ENCODE measurements at places on chromosomes 4 and X. TPM values are rescaled to one million over a fixed set of nuclear protein-coding genes. Genes with fewer than 3 reads are reported as not detected.

GRCh38 chr4:153365003-153365402 is 20.5 kb downstream of the MND1 start:
- no peak overlapping the region for H3K27ac ChIP-seq
- DNase-seq: no peak
- H3K27me3 ChIP-seq: no peaks in the 10 kb centered on the region
- H3K4me3 ChIP-seq: no peak overlapping the region
- H3K36me3 ChIP-seq: peaks cover 4% of the 10 kb centered on the region

GRCh38 chr4:117796677-117797076 is 237.6 kb upstream of the NDST3 start:
- H3K4me1 ChIP-seq: no peaks in the 10 kb centered on the region
- H3K36me3 ChIP-seq: no peaks in the 10 kb centered on the region
- no peaks in the 10 kb centered on the region for H3K27me3 ChIP-seq
- no peak overlapping the region for H3K4me3 ChIP-seq
- no peak for DNase-seq
- H3K27ac ChIP-seq: no peak overlapping the region

The GCNA gene
- 2.2 TPM for total RNA-seq

The CYSLTR1 gene
- total RNA-seq: 0.11 TPM

GRCh38 chr4:177640864-177641263 is 198.6 kb upstream of the AGA start:
- no peak overlapping the region for H3K4me3 ChIP-seq
- H3K4me1 ChIP-seq: no peaks in the 10 kb centered on the region
- no peaks in the 10 kb centered on the region for H3K27me3 ChIP-seq
- no peak for DNase-seq
- H3K36me3 ChIP-seq: no peaks in the 10 kb centered on the region

The PLAC8 gene
- 1.8 TPM for total RNA-seq

DNA sequence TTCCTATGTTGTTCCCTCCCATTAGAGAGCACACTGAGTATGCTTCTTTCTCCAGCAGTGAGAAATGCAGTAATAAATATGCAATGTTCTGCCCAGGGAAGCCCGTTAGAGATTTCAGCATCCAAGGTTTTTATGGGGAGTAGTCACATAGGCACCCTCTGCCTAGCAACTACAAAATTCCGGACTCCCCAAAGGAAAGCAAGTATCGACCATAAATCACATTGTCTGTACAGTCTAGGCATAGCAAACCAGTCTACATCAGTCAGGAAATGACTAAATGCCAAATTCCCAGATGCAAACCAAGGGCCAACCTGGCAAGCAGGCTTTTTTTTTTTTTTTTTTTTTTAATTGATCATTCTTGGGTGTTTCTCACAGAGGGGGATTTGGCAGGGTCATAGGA is 34.8 kb downstream of the GPR101 start:
- no peak overlapping the region for H3K27ac ChIP-seq
- H3K27me3 ChIP-seq: no peaks in the 10 kb centered on the region
- H3K4me1 ChIP-seq: no peaks in the 10 kb centered on the region
- DNase-seq: no peak

The HSFX1 gene
- 2.4 TPM for total RNA-seq

- H3K4me1 ChIP-seq: no peaks in the 10 kb centered on the region
- H3K27ac ChIP-seq: no peak overlapping the region
- H3K4me3 ChIP-seq: no peak overlapping the region
- no peak for DNase-seq
Observed at GRCh38 chr4:137677863-137678262, 145.6 kb upstream of the PCDH18 start.

The MMRN1 gene
- not detected for total RNA-seq

DNA sequence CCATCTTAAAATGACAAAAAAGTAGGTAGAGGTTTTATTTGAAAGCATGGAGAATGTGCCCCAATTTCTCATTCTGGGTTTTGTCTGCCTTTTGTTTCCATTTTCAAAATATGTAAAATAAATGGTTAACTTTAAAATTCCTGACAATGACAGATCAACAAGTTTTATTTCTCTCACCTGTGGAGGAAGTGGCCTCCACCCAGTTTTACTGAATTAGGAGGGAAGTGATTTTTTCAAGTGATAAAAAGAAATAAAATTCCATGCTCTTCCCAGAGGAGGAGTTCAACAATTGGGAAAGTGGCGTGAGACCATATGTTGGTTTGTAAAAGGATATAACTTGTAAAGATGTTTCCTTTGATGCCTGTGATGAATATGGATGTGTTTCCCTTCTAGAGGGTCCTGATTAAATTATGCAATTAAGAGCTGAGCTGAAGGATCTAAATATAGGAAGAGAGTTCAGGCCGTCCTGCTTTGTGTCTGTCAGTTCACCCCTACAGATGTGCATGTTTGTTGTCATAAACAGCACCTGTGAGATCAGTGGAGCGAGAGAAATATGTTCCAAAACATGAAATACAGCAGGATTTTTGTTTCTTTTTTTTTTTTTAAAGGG is 19.5 kb downstream of the SMAD1 start:
- H3K4me3 ChIP-seq: no peak overlapping the region
- DNase-seq: no peak
- H3K27ac ChIP-seq: no peak overlapping the region
- H3K36me3 ChIP-seq: no peaks in the 10 kb centered on the region

The ETDA gene
- total RNA-seq: not detected

GRCh38 chr4:10730590-10730989 is 46.0 kb upstream of the CLNK start:
- no peak overlapping the region for H3K27ac ChIP-seq
- no peaks in the 10 kb centered on the region for H3K4me1 ChIP-seq
- no peak overlapping the region for H3K4me3 ChIP-seq
- no peak for DNase-seq
- no peaks in the 10 kb centered on the region for H3K27me3 ChIP-seq

GRCh38 chrX:146055733-146056132 is 238.1 kb downstream of the SLITRK2 start:
- no peaks in the 10 kb centered on the region for H3K36me3 ChIP-seq
- H3K27ac ChIP-seq: no peak overlapping the region
- H3K4me1 ChIP-seq: no peaks in the 10 kb centered on the region

- no peaks in the 10 kb centered on the region for H3K27me3 ChIP-seq
- no peaks in the 10 kb centered on the region for H3K4me1 ChIP-seq
- no peak overlapping the region for H3K27ac ChIP-seq
- H3K4me3 ChIP-seq: no peak overlapping the region
- no peak for DNase-seq
Observed at GRCh38 chrX:63428348-63428747, 77.2 kb upstream of the SPIN4 start.

GRCh38 chr4:140800666-140801065 is 44.5 kb upstream of the TBC1D9 start:
- H3K36me3 ChIP-seq: no peaks in the 10 kb centered on the region
- peaks cover 4% of the 10 kb centered on the region for H3K27me3 ChIP-seq

DNA sequence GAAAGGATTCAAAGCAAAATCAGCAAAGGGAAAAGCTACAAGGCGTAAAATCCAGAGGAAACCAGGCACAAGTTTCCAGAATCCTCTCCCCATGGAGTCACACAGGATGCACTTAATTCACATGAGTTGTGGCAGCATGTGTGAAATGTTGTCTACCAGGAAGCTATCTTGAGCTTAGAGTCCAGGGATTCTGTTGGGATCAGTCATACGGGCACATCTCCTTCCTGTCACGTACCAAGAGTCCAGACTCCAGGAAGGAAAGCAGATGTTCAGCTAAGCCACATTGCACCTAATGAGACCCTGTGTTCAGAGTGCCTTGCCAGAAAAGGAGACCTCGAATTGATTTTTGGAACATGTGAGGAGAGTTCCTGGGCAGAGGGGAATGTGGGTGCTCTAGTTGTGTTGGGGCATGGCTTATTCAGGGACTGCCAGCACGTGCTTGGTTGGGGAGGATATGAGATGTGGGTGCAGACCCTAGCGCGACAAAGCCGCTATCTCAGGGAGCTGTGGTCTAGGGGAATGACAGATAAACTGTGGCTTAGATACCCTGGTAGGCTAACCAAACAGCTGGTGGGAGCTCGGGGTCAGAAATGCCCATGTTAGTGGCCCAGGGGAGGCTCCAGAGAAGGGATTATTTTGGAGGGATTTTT is 70.0 kb downstream of the EVC start:
- peaks cover 2% of the 10 kb centered on the region for H3K4me1 ChIP-seq
- no peak overlapping the region for H3K27ac ChIP-seq
- no peak overlapping the region for H3K4me3 ChIP-seq

DNA sequence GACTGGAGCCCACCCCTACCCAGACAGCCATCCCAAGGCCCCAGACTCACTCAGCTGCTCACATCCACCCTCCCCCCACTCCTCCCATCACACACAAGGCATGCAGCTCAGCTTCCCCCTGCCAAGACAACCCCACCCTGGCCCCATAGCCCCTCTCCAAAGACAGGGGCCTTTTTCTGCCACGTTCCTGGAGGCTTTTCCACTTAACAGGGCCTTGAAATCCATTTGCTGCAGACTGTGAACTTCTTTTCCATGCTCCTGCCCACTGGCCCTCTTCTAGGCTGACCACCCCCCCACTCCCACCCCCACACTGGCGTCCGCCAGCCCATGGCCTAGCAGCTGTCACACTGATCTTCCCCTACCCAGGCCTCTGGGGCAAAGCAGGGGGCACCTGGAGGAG is 76.0 kb downstream of the PJA1 start:
- H3K27ac ChIP-seq: no peak overlapping the region
- H3K4me1 ChIP-seq: no peaks in the 10 kb centered on the region
- no peaks in the 10 kb centered on the region for H3K27me3 ChIP-seq

- no peak overlapping the region for H3K27ac ChIP-seq
- no peaks in the 10 kb centered on the region for H3K36me3 ChIP-seq
- H3K27me3 ChIP-seq: no peaks in the 10 kb centered on the region
- no peaks in the 10 kb centered on the region for H3K4me1 ChIP-seq
- H3K4me3 ChIP-seq: no peak overlapping the region
Observed at GRCh38 chr4:121253961-121254360, 89.8 kb upstream of the TNIP3 start.

DNA sequence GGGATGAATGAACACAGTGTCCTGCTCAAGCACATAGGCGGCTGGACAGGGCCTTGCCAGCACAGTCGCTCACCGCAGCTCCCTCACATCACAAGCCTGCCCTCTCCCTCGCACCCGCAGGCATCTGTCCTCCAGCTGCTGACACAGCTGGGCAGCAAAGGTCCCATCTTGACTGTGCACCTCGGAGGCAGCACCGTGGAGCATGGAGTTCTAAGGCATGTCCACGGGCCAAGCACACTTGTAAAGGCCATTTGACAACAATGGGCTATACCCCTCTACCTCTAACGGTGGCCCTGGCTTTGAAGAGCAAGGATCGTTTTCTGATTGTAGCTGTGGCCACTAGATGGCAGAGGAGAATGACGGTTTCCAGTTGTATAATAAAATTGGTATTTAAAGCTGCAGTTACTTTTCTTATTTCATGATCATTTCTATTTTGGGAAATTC is 53.8 kb downstream of the APLN start:
- H3K27ac ChIP-seq: no peak overlapping the region
- H3K36me3 ChIP-seq: no peaks in the 10 kb centered on the region
- H3K4me3 ChIP-seq: no peak overlapping the region
- peak; percentile 68 for DNase-seq
- H3K27me3 ChIP-seq: no peaks in the 10 kb centered on the region

DNA sequence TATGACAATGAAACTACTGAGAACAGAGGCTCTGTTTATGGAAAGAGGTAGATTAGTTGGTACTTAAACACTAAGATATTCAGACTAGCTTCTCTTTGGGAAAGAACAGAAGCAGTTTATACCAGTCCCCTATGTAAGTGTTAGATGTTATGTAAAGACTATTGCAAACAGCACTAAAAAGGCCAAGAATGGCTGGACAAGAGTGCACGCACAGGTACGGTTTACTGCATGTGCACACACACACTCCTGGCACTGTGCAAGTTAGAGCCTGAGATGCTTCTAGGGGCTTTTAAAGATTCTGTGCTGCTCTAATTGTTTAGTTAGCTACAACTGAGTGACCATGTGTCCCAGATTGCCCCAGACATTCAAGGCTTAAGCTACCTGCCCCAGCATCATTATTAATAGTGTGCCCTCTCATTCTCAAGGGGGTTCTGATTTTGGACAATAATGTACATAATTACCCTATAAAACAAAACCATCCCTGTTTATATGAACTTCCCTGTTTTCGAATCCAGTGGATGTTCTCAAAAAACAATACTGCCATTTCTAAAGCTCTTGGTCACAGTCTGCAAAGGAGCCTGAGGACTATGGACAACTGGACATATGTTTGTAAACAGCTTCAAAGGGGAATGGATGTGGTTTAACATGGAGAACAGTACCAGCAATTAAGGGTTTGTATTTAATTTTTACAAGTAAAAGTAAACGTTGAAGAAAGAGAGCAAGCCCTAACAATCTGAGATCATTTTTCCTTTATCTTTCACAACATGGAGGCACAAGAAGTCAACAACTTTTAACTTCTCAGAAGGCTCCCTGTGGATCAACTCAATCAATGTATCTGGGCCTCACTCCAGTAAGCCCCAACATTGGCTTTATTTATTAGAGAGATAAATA is 2.0 kb downstream of the SETD7 start:
- peaks cover 24% of the 10 kb centered on the region for H3K4me1 ChIP-seq
- no peak overlapping the region for H3K27ac ChIP-seq
- H3K27me3 ChIP-seq: peaks cover 20% of the 10 kb centered on the region
- H3K36me3 ChIP-seq: no peaks in the 10 kb centered on the region
- DNase-seq: no peak

DNA sequence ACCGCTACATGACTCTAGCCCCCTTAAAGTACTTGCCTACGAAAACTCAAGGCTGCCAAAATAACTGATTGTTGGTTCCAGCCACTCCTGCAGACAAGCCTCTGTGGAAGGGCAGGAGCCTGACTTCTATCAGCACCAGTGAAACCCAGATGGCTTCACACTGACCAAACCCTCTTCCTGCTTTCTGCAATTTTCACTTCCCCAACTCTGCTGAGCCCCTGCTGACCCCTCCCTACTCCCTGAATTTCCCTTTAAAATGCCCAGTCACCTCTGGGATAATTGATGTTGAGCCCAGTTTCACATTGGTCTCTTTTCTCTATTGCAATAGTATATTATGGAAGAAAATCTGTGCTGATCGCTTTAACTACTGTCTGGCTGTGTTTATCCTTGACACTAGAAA is 61.6 kb upstream of the STS start:
- H3K27ac ChIP-seq: no peak overlapping the region
- peaks cover 8% of the 10 kb centered on the region for H3K4me1 ChIP-seq
- no peak overlapping the region for H3K4me3 ChIP-seq

The HERC3 gene
- total RNA-seq: 5.9 TPM

- H3K27me3 ChIP-seq: no peaks in the 10 kb centered on the region
- no peaks in the 10 kb centered on the region for H3K36me3 ChIP-seq
- no peak overlapping the region for H3K27ac ChIP-seq
- no peaks in the 10 kb centered on the region for H3K4me1 ChIP-seq
Observed at GRCh38 chr4:176906709-176907108, 114.0 kb upstream of the VEGFC start.

DNA sequence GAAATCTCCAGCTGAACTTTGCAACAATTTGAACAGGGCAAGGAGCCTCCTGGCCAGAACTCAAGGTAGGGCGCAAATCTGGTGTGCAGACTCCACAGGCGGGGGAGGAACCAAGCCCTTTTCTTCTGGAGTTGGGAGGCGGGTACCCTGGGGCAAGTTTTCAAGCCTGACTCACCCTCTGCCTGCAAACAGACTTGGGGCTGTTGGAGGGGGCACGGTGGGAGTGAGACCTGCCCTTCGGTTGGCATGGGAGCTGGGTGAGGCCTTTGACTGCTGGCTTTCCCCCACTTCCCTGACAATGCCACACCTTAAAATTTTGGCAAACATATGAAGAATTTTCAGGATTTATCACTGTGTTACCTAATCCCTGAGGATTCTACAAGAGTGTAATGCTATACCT is 709.8 kb upstream of the DIAPH2 start:
- no peak overlapping the region for H3K4me3 ChIP-seq
- no peak overlapping the region for H3K27ac ChIP-seq
- DNase-seq: no peak

GRCh38 chrX:121160987-121161386 is 113.6 kb downstream of the GLUD2 start:
- H3K27ac ChIP-seq: no peak overlapping the region
- no peak for DNase-seq
- no peaks in the 10 kb centered on the region for H3K4me1 ChIP-seq
- no peaks in the 10 kb centered on the region for H3K27me3 ChIP-seq
- H3K36me3 ChIP-seq: no peaks in the 10 kb centered on the region
